ENCODE measurements at places on chromosomes 12 and 14. TPM values are rescaled to one million over a fixed set of nuclear protein-coding genes. Genes with fewer than 3 reads are reported as not detected.

DNA sequence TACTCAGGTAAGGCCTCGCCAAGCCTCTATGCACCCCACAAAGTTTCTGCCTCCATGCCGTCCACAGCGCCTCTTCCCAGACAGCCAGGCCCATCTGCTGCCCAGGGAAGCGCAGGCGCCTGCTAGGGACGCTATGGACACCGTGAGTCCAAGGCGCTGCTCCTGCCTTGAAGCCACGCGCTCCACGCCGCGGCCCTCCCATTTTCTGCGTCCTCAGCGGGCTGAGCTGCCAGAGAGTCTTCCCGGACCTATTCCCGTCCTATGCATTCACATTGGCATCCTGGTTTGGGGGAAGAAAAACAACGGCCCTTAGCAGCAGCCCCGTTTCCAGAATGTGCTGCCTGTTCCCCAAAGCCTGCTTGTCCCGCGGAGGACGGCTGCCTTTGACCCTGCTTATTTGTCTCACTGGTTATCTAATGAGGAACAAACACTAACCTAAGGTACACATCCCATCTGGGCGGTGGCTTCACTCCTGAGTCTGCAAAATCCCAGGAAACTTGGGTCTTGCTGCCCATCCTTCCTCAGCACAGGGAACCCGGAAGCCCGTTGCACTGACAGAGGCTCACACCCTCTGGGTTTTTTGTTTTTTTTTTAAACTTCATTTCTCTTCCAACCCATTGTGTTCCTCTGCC, 38.0 kb downstream of the MMAB start:
- DNase-seq, result no peak

DNA sequence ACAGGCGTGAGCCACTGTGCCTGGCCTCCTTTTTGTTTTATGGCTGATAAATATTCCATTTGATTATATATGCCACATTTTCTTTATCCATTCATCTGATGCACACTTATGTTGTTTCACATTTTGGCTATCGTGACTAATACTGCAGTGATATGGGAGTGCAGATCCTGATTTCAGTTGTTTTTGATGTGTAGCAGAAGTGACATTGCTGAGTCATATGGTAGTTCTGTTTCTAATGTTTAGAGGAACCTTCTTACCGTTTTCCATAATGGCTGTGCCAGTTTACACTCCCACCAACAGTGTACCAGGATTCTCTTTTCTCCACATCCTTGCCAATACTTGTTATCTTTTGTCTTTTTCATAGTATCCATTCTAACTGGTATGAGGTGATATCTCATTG, 235.9 kb downstream of the ERC1 start:
- no peak for DNase-seq

DNA sequence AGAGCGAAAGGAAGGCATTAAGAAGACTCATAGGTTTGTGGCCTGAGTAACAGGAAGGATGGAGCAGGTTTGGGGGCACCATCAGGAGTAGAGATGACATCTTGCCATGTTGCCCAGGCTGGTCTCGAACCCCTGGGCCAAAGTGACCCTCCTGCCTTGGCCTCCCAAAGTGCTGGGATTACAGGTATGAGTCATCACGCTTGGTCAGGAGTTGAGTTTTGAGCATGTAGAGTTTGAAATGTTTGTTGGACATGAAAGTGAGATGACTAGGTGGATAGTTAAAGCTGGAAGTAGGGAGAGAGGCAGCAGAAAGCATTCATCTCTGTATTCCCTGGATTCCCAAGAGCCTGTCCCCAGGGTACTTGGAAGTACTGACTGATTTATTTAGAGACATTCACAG, 112.6 kb downstream of the ERC1 start:
- no peak for DNase-seq

- DNase-seq, result no peak
These were observed 13.0 kb downstream of the KMT5A start for GRCh38 chr12:123396954-123397353.

- no peak for DNase-seq
These were observed 484 bp downstream of the RIC8B start for GRCh38 chr12:106774808-106775524.

DNA sequence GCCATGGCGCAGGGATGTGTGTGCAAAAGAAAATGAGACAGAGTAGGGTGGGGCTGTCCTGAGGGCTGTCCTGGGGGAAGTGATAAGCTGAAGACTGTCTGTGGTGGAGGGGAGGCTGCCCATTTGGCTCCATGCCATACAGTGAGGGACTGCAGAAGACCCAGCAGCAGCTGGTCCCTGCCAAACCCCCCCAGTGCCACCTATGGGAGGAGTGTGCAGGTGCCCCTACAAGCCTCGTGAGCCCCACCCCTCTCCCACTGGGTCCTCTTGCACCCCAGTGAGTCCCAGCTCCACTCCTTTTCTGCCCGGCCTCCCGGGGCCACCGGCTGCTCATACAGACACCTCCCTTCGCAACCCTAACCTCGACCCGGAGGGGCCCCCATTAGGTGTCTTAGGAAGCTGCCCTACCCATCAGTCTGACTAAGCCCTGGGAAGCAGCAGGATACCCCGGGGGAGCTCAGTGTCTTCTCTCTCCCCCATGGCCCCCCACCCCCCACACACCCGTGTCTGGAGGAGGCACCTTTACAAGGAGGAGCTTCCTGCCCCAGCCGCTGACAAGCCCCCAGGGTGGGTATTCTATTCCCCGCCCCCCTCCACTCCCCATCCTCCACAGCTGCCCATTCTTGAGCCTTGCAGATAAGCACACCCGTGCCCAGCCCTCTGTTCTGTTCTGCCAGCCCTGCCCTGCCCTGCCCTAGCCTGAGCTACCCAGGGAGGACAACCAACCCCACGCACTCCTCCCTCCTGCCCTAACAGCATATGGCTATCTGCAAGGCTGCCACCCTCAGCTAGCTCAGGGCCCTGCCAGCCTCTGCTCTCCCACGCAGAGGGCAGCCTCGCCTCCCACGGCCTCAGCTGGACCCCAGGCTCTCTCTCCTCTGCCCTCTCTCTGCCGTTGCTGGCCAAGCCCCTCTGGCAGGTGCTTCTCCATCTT, 41.9 kb downstream of the SLC6A12 start:
- no peak for DNase-seq

DNA sequence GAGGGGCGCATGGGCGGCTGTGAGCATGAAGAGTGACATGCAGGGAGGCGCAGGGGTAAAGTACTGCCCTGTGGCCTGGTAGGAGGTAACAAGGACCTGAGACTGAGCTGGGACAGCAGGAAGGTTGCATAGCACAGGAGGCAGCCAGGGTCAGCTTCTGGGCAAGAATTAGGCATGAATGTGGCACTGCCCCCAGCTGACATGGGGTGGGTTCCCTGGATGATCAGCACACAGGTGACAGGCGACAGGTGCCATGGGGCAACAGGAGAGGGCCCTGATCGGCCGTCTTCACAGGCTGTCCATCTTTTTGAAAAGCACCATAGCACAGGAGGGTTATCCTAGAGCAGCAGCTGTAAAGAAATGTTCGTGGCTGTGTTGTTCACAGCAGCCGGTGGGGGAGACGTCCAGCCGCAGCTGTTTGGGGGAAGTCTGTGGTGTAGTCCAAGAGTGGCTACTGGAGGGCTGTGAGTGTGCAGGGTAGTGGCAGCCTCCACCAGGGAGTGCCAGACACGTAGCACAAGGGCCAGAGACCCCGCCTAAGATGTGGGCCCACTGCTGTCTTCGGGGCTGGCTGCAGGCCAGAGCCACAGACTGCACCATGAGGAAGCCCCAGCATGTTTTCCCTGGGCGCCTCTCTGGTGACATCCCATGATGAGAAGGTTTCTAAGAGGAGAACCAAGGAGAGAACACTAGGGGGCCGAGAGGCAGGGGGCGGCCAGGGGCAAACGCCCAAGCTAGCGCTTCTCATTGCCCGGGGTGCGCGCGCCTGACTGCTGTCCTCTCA, 8.4 kb downstream of the CLBA1 start:
- no peak for DNase-seq

DNA sequence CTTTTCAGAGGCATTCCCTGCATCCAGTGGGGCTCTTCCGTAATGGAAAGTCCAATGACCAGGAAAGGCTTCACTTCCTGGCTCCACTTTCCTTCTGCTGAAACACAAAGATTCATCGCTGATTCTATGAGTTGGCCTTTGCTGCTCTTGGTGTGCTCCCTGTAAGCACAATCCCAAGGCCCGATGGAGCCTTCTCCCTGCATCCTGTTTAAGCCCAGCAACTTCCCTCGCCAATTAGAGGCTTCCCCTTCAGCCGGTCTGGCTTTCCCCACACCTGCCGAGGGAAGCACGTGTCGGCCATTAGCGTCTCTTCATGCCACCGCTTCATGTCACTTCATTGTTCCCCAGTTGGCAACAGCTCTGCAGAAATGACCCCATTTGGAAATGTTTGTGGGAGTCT, 693.9 kb downstream of the MED13L start:
- no peak for DNase-seq

DNA sequence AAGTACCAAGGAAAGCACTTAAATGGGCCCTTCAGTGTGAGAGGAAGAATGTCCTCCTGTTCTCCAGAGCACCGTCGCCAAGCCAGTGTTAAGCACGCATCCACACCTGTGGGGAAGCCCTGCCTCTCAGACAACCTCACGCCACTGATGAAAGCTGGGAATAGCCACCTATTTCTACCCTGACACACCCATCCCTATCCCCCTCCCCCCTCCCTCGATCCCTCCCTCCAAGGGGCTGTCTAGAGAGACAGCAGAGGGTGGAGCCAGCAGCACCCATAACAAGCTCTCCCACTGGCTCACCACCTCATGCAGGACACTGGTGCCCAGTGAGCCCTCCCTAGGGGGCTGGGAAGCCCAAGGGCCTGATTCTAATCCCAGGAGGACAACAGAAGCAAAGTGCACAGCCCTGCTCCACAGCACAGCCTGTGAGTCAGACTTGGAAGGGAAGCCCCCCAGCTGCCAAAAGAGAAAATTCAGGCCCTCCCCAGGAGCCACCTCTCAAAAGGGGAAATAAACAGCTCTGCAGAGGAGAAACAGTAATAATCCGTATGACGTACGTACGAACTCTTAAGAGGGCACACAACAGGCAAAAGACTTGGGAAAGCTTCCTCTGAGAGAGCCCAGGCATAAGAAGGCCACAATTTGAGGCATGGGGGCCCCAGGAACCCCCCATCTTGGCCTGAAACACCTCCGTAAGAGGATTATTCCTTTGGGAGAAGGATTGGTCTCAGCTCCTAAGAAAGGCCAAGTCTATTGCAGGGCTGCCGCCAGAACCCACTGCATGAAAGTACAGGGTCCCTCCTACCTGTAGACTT, 7.8 kb downstream of the PITPNM2 start:
- no peak for DNase-seq

DNA sequence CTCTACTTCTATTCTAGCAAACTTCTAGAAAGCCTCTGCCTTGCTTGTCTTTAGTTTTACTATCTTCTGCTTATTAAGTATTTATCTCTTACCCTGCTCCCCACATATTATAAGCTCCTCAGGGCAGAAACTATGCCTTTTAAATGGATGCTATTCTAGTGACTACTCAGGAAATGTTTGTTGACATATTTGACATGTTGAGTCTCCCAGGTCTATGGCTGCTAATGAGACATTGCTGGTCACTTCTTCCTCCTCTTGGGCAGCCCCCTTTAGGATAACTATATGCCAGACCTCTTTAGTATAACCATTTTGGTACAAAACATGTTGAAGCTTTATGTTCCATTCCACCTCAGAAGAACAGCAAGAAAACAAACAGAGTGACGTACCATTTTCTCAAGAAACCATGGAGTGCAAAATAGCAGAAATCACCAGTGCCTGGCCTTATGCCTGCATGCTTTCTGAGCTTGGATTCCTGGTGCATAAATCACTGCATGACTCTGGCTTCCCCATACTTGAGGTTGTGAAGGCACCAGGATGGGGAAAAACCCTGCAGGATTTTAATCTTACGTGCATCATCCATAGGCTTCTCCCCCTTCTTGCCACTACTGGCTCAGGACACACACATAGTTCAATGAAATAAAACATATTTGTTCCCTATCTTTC, 202.6 kb downstream of the TMX1 start:
- DNase-seq, result peak; percentile 90

The MYO1H gene
- total RNA-seq, result not detected

The CPNE6 gene
- total RNA-seq, result not detected

The A2M gene
- 5.1 TPM for total RNA-seq

The P2RX7 gene
- 0.96 TPM for total RNA-seq
